NAMALWA (cell line): ENCODE measurements at places on chromosomes 11 and 22.

DNA sequence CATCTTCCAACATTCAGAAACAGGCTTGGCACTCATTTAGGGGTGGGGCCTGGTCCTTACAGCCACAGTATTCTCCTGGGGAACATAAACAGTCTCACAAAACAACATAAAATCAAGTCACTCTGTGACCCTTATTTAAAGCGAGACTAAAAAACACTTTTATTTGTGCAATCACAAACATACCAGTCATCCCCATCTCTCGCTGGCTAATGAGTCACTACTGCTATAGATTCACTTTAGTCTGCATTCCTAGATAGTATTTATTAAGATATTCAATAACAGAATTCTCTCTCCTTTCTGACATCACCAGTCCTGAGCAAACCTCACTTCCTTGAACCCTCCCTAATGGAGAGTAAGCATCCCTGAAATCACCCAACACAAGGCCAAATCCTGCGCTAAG is 68.0 kb downstream of the ZBTB44 start:
- no peak for DNase-seq

DNA sequence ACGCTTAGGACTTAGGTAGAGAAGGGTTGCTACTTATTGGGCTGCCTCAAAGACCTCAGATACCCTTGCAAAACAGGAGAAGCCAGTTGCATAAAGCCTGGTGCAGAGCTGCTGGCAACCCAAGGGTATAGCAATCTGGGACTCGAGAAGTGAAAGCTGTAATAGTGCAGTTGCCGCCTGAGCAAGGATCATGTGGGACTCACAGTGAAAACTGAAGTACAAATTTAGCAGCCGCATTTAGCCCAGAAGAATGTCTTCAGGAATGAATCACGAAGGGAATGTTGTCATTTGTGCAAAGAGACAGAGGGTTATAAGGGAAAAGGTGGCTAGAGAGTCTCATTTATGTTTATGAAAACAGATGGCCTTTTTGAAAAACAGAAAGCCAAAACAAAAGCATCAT is 267.2 kb downstream of the TENM4 start:
- no peak for DNase-seq

- no peak for DNase-seq
Measured at GRCh38 chr11:80838153-80838552, 1397.3 kb upstream of the TENM4 start.

GRCh38 chr11:109851780-109852390 is 241.3 kb upstream of the ZC3H12C start:
- no peak for DNase-seq

DNA sequence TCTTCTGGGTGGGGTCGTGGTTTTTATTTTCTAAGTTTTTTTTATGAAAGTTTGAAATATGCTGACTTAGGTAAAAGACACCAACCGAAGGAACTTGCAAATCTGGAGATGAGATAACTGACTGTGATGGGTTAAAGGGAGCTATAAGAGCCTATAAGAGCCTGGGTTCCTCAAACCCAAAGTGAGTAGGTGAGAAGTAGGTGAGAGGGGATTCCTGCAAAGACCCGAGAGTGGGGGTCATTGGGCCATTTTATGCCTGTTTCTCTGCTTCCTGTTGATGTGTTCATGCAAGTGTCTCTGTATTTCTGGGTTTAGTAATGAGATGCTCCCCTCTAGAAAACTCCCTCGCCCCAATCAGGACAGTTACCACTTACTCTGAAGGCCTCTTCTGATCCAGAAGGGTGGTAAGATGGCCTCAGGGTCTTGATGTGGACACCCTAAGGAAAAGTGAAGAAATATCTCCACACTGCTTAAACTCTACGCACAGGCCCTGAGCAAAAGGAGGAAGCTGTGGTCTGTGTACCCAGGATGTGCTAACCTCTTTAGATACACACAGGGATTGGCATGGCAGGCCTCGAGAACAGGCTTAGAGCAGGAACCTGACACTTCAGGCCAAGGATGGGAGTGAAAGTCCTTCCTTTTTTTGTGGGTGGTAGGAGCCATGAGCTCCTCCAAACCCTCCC is 1.8 kb downstream of the FLI1 start:
- peak; percentile 68 for DNase-seq

DNA sequence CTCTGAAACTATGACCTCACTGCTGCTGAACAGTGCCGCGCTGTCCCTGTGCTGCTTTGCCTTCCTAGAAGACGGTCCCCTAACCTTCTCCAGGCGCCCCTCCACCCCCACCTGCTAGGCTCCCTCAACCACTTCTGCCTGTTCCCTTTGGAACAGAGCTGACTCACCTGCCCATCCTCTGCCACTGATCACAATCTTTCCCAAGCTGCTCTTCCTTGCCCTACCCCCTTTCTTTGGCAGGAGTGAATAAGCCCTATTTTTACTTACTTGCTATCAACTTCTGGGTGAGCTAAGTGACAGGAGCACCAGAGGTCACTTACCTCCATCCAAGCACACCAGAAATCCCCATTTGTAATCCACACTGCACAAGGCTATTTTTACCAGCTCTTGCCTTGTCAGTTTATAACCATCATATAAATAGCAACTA is 116.0 kb upstream of the BID start:
- no peak for DNase-seq

DNA sequence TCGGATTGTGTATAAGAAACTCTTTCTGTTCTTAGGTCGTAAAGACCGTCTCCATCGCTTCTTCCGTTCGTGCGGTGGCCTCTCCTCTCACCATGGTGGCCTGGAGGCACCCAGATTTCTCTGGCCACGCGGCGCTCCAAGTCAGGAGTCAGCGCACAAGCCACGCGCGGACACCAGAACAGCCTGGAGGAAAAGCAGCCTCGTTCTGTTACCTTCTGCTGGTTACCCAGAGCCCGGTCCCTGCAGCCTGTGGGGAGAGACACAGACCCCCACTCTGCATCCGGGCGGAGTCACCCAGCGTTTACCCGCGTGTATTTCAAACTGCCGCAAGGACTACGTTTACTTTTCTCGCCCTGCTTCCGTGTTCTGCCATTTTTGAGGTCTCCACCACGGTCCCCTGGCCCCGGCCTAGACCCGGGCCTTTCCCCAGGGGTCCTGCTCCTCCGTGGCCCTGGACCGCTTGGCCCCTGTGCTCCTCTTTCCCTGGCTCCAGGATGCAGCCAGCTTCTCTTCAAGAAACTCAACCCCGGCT is 776.1 kb downstream of the BRD1 start:
- DNase-seq: no peak

DNA sequence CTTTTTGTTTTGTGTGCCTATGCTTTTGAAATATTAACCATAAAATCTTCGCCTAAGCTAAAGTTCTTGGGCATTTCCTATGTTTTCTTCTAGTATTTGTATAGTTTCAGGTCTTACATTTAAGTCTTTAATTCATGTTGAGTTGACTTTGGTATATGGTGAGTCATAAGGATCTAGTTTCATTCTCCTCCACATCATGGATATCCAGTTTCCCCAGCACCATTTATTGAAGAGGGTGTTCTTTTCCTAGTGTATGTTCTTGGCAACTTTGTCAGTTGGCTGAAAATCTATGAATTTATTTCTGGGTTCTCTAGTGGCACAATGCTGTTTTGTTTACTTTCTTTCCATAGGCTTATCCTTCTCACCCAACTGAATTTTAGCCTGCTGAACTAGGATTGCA is 49.0 kb downstream of the CTSC start:
- no peak for DNase-seq

GRCh38 chr22:23055449-23056179 is 14.7 kb upstream of the GNAZ start:
- no peak for DNase-seq

- DNase-seq: no peak
Measured at GRCh38 chr22:48245196-48245485, 1482.7 kb downstream of the TBC1D22A start.

DNA sequence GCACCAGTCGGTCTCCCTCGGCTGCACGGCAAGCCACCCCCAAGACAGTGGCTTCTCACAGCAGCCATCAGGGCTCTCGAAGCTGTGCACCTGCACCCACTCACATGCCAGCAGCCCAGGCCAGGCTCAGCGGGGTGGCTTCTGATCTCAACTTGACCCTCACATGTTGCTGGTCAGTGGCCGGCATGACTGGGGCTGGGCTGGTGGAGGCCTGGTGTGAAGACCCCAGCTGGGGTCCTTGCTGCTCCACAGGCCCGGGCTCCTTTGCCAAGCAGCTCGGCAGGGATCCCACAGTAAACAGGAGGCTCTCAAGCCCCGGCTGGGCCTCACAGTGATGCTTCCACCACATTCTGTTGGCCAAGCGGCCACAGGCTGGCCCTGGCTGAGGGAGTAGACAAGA is 128.2 kb downstream of the BRD1 start:
- DNase-seq: no peak

GRCh38 chr11:115721296-115721995 is 217.2 kb upstream of the CADM1 start:
- no peak for DNase-seq

DNA sequence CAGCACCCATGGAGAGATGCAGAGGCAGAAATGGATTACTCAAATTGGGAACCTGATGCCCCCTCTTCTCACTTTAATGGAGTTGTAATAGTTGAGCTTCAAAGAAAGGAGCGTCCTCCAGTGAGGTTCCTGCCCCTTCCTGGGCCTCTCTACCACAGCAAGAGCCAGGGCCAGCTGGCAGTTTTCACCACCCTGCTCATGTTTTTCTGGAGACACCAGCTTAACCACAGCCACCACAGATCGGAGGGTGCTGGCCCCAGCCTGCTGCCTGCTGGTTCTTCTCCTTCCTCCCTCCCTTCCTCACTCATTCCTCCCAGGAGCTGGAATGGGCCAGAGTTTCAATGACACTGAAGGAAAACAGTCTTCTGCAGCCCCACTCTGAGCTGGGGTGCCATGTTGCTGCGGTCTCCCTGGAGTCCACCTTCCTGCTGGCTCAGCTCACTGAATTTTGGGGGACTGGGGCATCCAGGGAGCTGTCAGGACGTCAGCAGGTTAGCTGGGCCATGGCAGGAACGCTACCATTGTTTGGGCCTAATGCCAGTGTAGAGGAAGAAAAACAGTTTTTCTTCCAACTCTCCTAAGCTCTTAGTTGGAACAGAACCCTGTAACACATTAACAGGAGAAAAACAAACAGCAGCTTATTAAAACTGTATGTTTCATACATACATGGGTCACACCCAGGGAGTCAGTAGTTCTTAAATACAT is 57.7 kb downstream of the TRAF6 start:
- no peak for DNase-seq

DNA sequence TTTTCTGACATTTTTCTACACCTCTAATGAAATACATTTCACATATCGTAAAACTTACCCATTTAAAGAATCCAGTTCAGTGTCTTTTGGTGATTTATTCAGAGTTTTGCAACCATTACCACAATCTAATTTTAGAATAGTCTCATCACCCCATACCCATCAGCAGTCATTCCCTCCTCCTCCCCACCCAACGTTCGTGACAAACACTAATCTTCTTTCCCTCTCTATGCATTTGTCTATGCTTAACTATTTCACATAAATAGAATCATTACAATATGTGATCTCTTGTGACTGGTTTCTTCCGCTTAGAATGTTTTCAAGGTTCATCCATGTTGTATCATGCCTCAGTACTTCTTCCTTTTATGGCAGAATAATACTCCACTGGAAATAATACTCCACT is 9.5 kb downstream of the TTC28 start:
- DNase-seq: no peak
